ENCODE measurements at places on chromosomes 12 and 14.

DNA sequence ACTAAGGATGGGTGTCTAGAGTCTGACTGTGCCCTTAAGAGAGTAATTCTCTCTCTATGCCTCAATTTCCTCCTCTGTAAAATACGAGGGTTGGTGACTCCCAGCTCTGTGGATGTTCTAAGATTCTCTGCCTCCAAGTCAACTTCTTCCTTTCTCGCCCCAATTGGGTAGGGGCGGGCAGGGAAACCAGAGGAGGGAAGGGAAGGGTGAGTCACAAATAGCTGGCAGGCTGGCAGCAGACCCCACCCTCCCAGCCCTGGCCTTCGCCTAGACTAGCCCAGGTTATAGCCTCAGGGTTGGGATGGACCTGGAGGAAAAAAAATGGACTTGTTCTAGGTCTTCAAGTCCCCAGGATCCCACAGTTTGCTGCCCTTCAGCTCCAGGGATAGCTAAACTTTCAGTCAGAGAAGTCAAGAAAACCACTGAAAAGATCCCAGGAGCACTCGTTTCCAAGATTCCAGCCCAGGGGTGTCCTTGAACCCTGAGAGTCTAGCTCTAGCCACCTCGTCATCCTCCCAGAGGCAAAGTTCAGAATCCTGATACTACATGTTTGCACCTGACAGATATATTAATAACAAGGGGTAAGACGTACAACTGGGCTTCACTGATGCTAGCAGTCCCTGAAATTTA lies 2.3 kb downstream of the DGKA start:
- no peak for DNase-seq

GRCh38 chr12:64072916-64073575 lies 149.1 kb downstream of the KICS2 start:
- DNase-seq, result no peak

DNA sequence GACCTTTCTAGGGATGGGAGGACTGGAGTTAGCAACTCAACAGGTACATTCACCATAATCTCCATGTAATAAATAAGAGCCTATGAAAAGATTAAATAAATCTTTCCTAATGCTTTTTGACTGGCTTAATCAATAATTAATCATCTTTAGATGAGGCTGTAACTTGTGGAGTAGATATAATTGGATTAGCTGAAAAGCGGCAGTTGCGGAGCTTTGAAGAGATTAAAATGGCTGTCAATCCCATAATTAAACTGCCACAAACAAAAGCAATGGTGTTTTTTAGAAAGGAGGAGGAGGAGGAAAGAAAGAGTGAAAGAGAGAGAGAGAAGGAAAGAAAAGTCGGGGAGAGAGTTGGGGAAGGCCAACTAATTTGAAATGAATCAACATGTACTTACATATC lies 70.7 kb upstream of the TMEM263 start:
- no peak for DNase-seq

GRCh38 chr12:113230315-113231234 lies 9.3 kb downstream of the TPCN1 start:
- DNase-seq, result no peak

DNA sequence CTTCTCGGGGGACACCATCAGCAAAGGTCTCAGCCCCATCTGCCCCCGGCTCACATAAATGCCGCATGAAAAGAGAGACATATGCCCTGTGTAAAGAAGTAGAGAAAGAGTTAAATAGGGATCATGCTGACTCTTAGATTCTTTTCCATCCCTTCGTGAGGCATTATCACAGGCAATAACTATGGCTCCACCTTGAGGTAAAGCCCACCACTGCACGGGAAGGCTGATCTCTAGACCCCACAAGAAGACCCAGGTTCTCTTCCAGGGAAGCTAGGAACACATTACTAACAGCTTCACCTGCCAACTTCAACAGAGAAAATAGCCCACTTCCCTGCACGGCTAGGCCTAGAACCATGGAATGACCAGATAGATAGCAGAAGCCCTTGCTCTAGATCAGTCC lies 14.1 kb upstream of the NOP2 start:
- DNase-seq, result no peak

- no peak for DNase-seq
Observed at GRCh38 chr14:51938137-51938536, 51.2 kb upstream of the RTRAF start.

DNA sequence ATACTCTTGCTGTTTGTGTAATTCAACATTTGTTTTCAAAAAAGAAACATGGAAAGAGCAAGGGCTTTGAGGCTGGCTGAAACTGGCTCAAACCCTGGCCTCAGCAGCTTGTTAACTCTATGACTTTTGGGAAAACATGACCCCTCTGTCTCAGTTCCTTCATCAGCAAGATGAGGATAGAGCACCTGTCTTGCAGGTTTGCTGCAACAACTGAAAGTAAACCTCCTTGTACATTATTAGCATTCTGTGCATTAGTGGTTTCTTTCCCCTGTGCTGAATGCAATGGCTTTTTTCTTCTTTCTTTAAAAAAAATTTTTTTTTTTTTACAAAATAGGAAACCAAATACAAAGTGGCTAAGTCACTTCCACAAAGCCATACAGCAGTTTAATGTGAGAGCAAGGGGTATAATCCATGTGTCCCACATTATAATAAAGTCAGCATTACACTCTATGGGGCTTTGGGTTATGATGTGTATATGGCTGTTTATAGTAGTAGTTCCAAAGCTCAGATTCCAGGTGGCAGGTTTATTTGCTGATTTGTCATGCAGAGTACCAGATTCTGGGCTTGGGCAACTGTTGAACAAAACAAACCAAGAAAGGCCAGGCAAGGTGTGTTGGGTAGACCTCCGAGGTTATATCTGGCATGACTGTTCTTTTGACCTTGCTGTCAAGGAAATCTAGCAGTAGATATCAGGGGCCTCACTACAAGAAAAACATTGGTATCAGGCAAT lies 194.5 kb upstream of the CNOT2 start:
- no peak for DNase-seq

GRCh38 chr14:31926652-31927347 lies 150.3 kb upstream of the ARHGAP5 start:
- DNase-seq, result no peak

DNA sequence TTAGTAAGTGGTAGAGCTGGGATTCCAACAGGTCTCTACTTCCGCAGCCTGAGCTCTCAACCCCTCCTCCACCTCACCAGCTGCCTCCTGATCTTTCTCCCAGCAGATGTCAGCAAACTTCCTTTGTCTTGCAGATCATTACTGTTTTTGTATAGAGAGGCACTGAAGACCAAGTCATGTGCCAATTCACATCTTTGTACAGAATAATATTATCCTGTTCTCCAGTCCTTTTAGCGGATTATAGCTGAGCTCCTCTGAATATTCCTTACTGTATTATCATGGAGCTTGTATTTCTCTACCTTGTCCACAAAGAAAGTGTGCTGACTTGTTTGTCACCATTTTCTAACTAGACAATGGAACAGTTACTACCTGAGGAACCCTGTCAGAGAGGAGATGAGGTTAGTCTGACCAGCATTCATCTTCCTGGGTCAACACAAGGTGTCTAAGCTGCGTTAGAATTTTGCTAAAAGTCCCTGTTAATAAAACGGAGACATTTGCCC lies 142.3 kb upstream of the ARHGAP5 start:
- DNase-seq, result no peak

- DNase-seq, result no peak
Observed at GRCh38 chr12:131197490-131197889, 243.8 kb downstream of the ADGRD1 start.

DNA sequence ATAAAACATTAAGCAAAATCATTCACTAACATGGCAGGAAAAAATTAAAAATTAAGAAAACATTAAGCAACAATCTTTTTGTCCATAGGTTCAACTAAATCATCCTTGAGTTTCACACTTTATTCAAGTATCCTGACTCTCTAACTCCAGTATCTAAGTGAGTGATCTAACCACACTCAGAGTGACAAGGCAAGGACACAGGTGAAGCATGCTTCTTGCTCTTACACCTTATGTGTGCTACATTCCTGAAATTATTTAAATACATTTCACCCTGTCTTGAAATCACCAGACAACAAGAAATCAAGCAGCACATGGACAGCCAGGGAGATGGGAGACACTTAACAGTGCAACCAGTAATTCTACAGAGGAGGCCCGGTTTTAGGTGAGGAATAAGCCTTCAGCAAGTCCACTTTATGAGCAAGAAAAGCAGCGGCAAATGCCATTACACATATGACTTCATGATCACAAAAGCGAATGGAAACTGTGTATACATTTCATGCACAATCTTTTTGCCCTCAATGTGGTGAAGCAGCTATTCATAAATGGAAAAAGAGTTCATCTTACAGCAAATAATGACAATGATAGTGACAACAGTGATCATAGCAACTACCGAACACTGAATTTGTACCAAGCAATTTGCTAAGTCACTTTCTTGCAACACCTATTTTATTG lies 37.4 kb downstream of the PHLDA1 start:
- DNase-seq, result no peak

DNA sequence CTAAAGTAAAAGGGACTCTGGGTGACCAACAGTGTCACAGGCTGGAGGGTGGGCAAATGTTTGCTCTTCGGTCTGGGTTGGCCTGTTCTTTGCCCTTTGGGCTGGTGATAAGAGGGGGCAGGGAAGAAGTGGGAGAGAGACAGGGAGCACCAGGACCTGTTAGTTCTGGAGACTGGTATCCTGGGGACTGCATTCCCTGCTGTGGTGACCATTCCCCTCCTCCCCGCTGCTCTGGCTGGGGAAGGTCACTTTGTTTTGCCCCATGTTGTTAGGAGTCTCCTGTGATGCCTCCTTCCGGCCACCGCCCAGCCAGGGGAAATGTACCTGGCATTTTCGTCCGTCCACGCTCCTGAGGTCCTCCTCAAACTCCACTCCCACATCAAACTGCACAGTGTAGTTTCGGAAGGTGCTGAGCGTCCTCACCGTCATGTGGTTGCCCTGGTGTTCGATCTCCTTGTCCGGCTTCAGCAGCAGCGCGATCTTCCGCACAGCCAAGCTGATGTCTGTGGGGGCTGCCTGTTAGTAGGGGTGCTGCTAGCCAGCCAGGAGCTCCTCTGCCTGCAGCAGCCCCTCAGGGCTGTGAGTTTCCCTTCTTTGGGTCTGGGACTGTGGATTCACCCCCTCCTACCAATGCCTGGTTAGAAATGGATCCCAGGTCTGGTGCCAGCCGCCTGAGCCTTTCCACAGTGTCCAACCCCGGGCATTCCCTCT lies 618 bp downstream of the RBP5 start:
- no peak for DNase-seq

- DNase-seq, result no peak
Observed at GRCh38 chr12:5293773-5294172, 138.1 kb upstream of the NTF3 start.

DNA sequence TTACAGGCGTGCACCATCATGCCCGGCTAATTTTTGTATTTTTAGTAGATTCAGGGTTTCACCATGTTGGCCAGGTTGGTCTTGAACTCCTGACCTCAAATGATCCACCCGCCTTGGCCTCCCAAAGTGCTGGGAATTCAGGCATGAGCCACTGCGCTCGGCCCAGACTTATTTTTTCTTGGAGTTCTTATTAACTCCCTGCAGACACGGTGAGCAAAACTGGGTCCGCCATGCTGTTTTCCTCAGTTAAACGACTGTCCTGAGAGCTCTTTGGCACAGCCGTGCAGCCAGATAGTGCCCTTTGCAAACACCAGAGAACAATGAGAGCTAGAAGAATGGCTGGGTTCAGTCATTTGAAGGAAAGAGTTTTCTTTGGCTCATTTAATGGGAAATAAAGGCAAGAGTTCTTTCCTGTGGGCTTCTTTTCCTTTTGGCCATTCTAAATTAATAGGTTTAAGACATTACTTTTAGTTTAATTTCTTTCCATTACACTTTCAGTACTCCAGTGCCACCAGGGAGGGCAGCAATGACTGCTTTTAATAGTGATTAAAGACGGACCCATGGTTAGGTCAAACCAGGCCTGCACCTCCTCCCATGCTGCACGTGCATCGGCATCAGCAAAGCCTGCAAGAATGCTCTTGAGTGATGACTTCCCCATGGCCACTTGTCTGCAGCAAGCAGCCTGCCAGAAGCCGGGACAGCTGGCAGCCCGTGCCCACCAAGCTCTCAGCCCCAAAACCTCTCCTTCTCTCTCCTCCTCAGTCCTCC lies 60.7 kb downstream of the VCPKMT start:
- no peak for DNase-seq

DNA sequence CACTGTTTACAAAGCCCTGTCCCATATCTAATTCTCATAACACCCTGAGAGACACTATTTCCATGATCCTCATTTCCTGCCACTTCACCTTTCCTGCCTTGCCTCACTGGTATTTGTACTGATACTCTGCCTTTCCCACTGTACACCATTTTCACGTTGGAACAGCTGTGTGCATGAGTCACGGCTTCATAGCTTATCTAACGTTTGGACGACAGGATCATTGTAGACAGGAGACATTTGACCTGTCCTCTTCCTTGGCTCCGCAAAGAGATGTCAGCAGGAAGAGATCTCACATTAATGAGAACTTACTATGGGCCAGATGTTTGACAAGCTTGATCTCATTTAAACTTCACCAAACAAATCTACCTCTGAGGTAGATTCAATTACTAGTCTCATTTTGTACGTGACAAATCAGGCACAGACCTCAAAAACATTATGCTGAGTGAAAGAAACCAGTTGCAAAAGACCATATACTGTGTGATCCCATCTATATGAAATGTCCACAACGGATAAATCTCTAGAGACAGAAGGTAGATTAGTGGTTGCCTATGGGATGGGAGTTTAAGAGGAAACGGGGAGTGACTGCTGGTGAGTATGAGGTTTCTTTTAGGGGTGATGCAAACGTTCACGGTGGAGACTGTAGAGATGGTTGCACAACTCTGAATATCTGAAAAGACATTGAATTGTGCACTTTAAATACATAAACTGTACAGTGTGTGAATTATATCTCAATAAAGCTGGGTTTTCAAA lies 71.2 kb downstream of the KCNK13 start:
- no peak for DNase-seq

- no peak for DNase-seq
Observed at GRCh38 chr12:120790114-120790513, 64.5 kb downstream of the ACADS start.

DNA sequence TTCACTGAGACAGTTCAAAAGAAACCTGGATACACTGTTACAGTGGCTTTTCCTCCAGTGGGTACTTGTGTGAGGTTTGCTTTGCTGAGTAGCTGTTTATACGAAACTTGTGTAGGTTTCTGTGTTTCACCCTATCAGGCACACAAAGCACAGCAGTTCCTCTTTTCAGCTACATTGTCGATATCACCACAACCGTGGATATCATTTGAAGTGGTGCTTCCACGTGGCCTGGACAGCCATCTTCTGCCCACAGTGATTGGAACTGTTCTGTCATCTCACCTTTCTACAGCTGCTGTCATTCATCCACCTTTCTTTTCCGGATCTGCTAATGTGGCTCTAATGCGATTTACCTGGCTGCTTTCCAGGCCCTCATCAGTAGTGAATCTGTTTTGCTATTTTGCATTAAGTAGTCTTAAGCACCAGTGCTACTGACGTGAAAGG lies 368.8 kb downstream of the SYT1 start:
- DNase-seq, result no peak

Data from activated T-cell treated with anti-CD3 and anti-CD28 coated beads for 4 hours (primary cell).